Skeletal muscle cell (primary cell): ENCODE measurements at places on chromosomes 6 and 20.

- DNase-seq, result peak; percentile 78
These were observed 36.8 kb downstream of the ZMYND8 start for GRCh38 chr20:47319517-47320252.

DNA sequence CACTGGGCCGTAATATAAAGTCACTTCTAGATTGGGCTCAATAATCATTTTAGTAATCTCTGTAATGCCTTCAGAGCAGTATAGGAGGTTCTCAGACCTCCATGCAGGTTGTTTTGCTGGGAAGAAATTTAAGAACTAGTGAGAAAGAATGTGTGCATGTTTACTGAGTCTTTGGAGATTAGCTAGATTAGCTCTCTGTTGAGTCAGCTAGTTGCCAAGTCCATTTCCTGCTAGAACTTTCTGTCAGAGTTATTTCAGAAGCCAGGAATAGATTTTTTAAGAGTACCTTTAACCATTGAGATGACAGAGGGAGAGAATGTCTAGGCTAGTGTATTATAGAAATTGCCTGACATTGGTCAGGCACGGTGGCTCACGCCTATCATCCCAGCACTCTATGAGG, 33.3 kb downstream of the ORC3 start:
- no peak for DNase-seq

DNA sequence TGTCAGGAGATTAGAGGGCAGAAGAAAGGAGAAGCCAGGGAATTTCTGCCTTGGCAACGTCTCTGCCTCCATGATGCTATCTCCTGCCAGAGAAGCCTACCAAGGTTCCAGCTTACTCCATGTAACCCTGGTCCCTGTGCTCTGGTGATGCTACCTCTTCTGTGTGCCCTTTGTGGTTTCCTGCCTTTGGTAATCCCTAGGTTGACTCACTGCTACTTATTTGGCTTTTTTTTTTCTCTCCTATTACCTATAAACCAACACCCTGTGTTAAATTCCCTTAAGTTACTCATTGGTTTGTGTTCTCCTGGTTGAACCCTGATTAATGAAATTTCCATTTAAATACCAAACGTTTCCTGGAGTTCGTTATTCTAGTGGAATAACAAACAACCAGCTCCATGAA, 527.8 kb upstream of the FLRT3 start:
- peak; percentile 36 for DNase-seq

DNA sequence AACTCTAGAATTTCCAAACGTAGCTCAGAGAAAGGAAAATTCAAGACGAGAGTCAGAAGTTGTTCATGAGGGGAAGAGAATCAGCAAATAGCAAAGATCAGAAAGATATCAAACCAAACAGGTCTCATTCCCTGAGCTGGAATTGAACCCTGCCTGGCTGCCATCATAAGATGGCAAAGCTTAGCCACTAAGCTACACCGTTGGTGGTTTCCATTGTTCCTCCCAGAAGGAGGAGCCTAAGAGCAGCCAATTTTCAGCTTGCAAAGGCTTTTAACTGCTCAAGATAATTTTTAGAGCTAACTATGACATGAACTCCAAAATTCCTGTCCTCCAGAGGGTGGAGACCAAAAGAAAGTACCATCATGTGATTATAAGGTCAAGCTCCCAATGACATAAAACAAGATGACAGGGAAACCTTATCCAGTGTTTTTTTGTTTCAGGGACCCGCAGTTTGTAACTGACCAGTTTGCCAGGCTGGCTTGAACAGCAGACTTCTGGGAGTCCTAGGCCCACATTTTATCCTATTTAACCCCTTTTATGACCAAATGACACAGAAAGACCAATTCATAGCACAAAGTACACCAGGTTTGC, 55.9 kb downstream of the COL11A2 start:
- DNase-seq, result no peak

GRCh38 chr6:142805042-142805441, 139.9 kb downstream of the HIVEP2 start:
- no peak for DNase-seq

DNA sequence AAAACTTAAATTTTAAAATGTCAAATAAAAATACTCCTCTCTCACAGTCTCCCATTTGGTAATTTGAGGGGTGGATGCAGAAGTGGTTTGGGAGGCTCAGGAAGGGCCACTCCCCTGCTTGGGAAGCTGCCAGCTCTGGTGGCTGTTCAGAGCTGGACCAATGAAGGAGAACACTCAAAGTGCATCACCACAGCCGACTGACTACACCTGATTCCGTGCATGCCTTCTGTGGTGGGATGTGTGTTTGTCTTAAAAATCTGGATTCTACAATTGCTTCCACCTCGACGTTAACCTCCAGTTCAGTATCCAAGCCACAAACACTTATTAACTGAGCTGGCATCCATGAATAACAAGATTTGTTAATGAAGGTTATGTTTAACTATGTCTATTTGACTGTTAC, 137.3 kb downstream of the FOXC1 start:
- no peak for DNase-seq

DNA sequence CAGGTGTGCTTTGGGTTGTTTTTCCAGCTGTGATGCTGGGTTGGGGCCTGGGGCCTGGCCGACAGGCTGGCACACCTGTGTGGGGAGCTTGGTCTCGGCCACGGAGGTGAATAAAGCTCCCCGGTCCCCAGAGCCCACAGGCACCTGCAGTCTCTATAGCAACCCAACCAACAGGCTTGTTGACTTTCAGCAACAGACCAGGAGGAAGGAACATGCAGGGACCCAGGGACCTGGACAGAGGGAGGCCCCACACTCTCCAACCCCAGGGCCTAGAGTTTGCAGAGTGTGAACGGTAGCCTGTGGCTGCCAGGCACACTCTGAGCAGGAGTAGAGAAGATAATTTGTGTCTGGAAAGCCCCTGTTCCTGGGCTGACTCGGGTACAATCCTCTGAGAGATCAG, 14.6 kb upstream of the SYNJ2 start:
- DNase-seq, result no peak

GRCh38 chr6:57307850-57308249, 9.6 kb upstream of the PRIM2 start:
- no peak for DNase-seq

DNA sequence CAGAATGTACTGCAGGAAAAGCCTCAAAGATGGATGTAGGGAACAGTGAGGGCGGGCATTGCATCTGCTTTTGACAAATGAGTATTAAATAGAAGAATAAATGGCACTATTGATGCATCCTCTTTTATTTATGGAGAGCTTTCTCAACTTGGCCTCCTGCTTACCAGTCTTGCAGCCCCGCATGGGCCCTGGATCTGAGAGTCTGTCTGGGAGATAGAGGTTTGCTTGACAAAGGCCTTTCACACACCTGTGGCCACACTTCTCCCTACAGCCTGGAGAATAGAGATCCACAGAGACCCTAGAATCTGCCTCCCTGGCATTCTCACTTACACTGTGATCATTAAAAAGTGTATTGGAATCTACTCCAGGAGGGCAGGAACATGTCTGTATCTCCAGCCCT, 203.8 kb upstream of the CDH4 start:
- no peak for DNase-seq

- DNase-seq, result no peak
These were observed 50.7 kb downstream of the EZR start for GRCh38 chr6:158768436-158768835.

DNA sequence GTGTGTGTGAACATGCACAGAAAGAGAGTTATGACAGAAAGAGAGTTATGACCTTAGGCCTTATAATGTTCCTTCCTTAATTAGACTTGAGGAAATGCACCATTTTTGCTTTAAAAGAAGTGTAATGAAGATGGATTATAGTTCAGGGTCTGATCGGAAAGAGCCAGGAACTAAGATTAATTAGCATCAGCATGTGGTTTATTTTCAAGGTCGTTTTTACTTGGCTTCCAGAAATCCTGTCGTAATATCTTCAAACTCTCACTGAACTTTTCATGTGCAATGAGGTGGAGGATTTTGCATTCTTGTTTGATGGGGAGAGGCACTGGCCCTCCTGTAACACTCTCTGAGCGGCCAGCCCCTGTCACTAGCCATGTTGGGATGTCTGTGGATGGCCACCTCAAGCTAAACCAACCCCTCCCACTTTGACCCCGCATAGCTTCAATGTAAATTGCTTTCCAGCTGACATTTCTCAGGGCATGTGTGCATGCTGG, 116.8 kb downstream of the CDC5L start:
- no peak for DNase-seq

- DNase-seq, result no peak
These were observed 211.9 kb upstream of the CNR1 start for GRCh38 chr6:88377976-88378568.

GRCh38 chr6:137510923-137511322, 16.7 kb upstream of the OLIG3 start:
- DNase-seq, result no peak

GRCh38 chr20:5789827-5790226, 39.6 kb downstream of the SHLD1 start:
- no peak for DNase-seq

DNA sequence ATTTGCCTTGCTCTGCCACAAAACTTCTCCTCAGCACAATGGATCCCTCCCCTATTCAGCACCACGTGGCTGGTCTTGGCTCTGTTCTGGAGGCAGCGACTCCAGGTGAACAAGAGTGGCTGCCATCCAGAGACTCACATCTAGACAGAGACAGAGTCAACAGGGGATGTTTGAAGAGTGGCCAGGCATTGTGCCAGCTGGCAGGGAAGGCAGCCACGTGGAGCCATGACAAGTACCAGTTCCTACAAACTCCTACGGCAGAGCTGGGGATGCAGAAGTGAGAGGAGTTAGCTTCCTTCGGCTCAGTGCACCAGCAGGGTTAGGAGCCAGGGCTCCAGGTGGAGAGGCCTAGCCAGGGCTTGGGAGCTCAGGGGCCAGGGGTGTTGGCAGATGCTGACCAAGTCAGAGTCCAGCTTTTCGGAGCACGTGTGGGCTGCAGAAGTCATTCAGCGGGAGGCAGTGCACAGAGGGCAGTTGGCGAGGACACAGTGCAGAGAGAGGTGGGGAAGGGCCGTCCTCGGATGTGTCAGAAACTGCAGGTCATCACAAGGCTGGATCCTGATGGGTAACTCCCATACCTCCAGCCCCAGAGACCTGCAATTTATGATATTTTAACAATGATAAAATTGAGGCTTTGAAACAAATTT, 171.7 kb upstream of the PDE10A start:
- no peak for DNase-seq

- no peak for DNase-seq
These were observed 4.6 kb upstream of the DSTN start for GRCh38 chr20:17565169-17565845.

GRCh38 chr20:56465997-56466396, 2.4 kb upstream of the RTF2 start:
- DNase-seq, result no peak

DNA sequence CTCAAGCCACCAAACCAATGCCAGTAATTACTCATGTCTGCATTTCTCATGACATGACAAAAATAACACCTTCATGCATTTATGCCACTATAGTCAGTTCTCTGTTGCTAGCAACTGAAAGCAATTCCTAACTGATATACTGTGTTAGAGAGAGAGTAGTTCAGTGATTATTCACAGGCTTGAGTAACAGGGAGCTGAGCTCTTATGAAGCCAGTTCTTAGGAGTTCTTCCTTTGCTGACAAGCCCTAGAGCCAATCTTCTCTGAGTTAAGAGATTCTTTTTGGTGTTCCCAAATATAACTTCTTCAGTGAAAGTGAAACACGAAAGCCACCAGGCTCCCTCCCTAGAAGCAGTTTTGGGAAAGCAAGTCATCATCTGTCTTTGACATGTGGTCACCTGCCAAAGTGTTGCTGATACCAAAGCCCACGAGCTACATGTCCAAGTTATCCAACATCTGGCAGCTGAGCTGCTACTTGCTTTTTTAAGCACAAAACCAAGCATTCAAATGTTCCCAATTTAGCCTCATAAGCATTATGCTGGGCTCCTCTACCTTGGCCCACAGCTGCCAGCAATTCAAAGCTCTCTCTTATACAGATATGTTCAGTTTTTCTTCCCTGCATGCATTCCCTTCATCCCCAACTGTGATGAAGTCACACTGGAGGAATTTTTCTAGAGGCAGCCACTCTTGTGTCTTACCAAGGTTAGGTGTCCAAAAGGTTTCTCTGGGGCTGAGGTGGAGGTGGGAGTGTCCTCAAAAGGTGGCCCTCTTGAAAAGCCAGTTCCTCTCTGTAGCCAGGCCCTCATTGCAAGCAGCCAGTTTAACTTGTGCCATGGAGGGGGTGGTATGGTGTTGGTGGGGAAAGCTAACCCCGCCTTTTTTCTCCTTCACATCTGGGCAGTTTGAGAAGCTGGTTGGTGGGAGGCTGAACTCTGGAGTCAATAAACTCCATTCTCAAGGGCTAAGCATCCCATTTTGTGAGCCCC, 92.7 kb upstream of the ARMC2 start:
- no peak for DNase-seq

- DNase-seq, result peak; percentile 12
These were observed 49.9 kb downstream of the AIG1 start for GRCh38 chr6:143110572-143110971.

- DNase-seq, result no peak
These were observed 77.3 kb upstream of the SLC35F1 start for GRCh38 chr6:117829594-117830319.

DNA sequence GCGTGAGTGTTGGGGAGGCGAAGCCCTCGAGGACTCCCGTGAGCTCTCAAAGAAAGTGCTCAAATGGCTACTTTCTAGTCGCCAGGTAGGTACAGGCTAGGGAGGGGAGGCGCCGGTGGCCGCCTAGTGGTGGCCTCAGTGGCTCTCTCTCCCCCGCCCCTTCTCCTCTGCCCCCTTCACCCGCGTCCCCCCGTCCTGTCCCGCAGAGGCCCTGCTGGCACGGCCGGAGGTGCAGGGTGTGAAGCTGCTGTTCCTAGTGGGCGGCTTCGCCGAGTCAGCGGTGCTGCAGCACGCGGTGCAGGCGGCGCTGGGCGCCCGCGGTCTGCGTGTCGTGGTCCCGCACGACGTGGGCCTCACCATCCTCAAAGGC, 16.3 kb downstream of the ADISSP start:
- DNase-seq, result no peak

DNA sequence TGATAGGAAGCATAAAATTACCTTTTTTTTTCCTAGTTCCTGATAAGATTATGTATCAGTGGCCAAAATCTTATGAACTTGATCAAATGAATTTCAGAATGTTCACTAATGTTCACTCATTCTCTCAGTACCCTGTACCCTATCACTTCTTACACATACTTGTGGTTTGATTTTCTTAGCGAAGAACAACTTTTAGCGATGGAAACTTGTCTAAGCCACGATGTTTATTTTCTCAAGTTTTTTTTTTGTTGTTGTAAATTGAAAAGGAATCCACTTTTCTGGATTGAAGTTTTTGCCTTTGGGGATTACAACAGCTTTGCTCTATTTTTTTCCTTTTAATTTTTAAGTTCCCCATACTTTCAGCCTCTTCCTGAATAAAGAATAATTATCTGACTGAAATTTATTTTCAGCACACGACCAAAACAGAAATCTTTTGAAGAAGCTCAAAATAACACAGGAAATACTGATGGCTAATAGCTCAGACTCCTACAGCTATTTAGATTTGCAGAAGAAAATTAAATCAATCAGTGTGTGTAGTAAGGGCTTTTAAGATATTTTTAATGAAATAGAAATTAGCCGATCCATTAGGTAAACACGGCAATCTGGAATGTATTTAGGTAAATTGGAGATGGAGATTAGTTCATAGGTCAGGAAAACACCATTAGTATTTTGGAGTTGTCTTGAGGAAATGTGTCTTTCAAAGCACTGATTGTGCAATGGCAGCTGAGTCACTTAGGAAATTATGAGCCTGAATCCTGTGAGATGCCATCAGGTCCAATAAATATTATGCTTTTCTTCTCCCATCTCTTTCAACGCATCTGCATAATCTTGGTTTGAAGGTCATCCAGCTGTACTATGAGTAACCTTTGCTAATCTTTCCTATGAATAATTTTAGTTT, 217.5 kb downstream of the GJA1 start:
- peak; percentile 68 for DNase-seq

GRCh38 chr6:169936355-169936975, 185.0 kb downstream of the ERMARD start:
- DNase-seq, result no peak
